SK-N-DZ (cell line): ENCODE measurements at places on chromosomes 2 and 18.

DNA sequence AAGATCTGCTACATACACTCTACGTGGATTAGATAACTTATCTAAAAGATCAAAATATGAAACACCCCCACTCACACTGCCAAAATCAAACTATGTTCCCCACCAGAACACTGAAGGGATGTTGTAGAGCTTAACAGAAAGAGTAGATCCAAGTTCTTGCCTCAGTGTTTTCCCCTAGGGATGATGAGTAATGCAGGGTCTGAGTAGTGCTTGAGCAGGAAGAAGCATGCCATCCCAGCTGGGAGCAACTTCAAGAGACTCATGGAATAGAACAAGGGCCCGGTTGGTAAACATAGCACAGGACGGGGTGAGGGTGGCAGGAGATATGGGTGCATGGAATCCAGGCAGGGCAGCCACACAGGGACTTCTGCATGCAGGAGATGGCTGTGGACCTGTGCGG, 74.3 kb downstream of the SNTG2 start:
- DNase-seq, result no peak

GRCh38 chr2:198692907-198693510, 764.7 kb downstream of the SATB2 start:
- peak; percentile 10 for DNase-seq

DNA sequence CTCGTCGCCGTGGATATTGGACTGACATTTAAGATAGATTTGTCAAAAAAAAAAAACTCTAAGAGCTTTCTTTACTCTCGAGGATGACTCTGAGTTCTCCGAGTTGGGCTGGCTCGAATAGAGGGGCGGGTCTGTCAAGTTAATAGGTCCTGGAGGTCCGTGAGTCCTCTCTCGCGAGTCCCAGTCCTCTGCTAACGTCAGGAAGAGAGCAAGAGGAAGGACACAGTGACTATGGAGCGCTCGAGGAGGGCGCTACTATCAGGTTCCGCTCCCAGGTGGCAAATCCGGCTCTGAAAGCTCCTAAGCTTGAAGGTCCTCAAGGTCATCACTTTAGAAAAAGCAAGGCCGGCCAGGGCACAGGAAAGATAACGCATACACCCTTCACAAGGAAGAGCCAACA, 404 bp upstream of the AKAIN1 start:
- peak; percentile 41 for DNase-seq

GRCh38 chr2:237629739-237630138, 2.4 kb downstream of the LRRFIP1 start:
- DNase-seq, result no peak

- no peak for DNase-seq
Observed at GRCh38 chr2:96913117-96913397, 43.2 kb upstream of the SEMA4C start.

GRCh38 chr2:213290501-213290900, 6.2 kb downstream of the SPAG16 start:
- DNase-seq, result no peak

DNA sequence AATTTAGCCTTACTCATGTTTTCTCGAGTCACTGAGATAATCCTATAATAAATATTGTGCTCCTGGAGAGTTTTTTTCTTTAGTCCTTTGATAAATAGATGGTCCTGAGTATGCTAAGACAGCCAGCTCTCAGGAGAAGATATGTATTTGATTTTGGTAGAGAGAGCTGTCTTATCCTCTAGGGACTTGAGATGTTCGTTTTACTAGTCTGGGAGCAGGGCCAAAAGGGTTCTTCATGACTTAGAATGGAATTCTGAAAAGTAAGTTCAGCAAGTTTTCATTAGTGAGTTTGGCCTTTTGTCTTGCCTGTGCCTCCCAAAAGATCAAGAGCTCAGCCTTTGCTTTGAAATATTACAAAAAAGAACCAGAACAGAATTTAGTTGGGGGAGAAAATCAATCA, 246.7 kb downstream of the BABAM2 start:
- DNase-seq, result no peak

DNA sequence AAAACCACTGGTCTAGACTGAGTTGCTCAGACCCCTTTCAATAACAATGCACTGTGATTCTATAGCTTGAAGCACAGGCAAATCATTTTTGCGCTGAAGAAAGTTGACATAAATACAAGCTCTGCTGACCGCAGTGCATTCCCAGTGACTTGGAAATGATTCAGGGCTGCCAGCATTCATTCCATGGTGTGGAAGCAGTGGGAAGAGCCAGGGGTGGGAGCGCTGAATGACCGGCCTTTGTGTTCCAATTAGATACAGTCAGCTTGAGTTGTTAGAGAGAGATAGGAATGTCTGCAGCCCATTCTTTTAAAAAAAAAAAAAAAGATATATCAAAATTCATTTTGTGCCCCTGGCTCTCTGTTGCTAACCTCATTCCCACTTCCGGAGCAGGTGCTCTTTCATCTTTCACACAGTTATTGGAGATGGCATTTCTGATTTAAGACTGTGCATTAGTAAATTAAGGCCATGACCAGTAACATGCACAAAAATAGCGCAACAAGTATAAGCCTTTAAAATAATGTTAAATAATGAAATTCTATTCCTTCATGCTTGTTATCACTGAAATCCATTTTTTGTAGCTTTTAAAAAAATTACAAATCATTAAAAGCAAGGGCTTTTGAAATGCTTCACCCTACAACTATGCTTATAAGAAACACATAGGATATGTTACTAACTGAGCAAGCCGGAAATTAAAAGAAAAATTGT, 59.4 kb upstream of the CTLA4 start:
- peak; percentile 75 for DNase-seq
